ENCODE measurements at places on chromosomes 5 and 9.

DNA sequence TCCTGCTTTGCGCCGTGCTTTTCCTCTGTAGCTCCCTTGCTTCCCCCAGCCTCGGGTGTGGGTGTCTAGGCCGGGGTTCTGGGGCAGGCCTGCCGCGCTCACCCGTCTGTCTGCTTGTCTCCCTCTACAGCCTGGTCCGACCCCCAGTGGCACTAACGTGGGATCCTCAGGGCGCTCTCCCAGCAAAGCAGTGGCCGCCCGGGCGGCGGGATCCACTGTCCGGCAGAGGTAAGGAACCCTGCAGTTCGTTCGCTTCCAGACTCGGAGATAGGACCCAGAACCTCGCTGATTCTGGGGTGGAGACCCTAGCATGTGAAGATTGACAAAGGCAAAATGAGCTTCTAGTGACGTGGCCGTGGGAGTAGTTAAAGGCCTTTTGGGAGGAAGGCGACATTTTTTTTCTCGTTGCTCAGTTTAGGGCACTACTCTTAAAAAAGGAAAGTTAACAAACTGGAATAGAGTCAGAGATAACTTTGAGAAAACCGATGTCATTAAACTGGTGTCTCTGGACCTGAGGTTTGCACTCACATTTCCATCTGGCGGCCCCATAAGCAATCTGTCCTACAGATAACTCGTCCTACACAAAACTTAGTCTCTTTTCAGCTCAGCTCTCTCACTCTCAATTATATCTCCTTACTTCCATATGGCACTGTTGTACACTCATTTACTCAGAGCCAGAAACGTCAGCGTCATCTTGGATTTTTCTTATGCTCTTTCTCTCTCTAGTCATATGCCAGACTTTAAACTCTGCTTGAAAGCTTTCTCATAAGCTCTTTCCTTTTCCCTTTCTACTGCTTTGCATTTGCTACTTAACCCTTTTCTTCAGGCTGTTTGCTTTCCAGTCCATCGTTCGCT lies 561 bp downstream of the SEC61B start:
- no peak for DNase-seq

DNA sequence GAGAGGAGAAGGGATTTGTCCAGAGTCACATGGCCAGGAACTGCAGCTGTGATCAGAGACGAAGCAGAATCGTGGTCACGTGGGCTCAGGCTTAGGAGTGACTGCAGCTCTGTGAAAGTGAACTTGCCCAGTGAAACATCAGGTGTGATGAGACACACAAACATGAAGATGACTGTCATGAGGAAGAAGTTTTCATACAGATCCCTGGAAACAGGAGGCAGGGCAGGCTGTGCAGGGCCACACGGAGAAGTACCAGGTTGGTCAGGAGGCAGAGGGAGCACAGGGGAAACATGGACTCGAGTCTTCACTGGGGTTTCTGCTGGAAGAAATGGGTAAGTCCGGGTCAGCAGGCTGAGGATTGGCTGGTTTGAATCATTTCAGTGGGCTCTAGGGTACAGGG lies 64.1 kb downstream of the BARX1 start:
- no peak for DNase-seq

- DNase-seq = no peak
These were observed 37.5 kb upstream of the GPR151 start for GRCh38 chr5:146553446-146553845.

- DNase-seq = no peak
These were observed 3.3 kb upstream of the ANXA2R start for GRCh38 chr5:43043400-43043756.
